ENCODE measurements at places on chromosomes 6 and 20. TPM values are rescaled to one million over a fixed set of nuclear protein-coding genes. Genes with fewer than 3 reads are reported as not detected.

TREM1 gene
- polyA plus RNA-seq = 0.22 TPM

JAG1 gene
- polyA plus RNA-seq = 39.6 TPM

HTR1E gene
- 0.09 TPM for polyA plus RNA-seq

WFDC10B gene
- not detected for polyA plus RNA-seq

SIRPD gene
- 0.27 TPM for polyA plus RNA-seq

NKAIN4 gene
- not detected for polyA plus RNA-seq

BPI gene
- 3.5 TPM for polyA plus RNA-seq

CCM2L gene
- polyA plus RNA-seq = 1.8 TPM

PTK7 gene
- polyA plus RNA-seq = 11.2 TPM

DACT2 gene
- 3.0 TPM for polyA plus RNA-seq

Data from adipose tissue (tissue), 3 donors.